ENCODE measurements at places on chromosomes 5 and 9. TPM values are rescaled to one million over a fixed set of nuclear protein-coding genes. Genes with fewer than 3 reads are reported as not detected.

The PCDHB13 gene
- polyA plus RNA-seq, result 5.2 TPM

The PCA3 gene
- polyA plus RNA-seq, result 3.6 TPM

The SH3TC2 gene
- 0.59 TPM for polyA plus RNA-seq

The TRAF1 gene
- not detected for polyA plus RNA-seq

The LCN15 gene
- not detected for polyA plus RNA-seq

The TNIP1 gene
- polyA plus RNA-seq, result 1.4 TPM

The UGT3A1 gene
- not detected for polyA plus RNA-seq

The ABCA1 gene
- 1.9 TPM for polyA plus RNA-seq

The ARHGEF28 gene
- 2.6 TPM for polyA plus RNA-seq

The ZNF658 gene
- polyA plus RNA-seq, result 3.7 TPM

The CAMK2A gene
- polyA plus RNA-seq, result 39.5 TPM

The ARL14EPL gene
- polyA plus RNA-seq, result not detected

The ANKRD34B gene
- polyA plus RNA-seq, result not detected

The TOPORS gene
- 15.0 TPM for polyA plus RNA-seq

The PCDHGA2 gene
- polyA plus RNA-seq, result 1.9 TPM

The UNC13B gene
- polyA plus RNA-seq, result 6.6 TPM

The CCDC180 gene
- polyA plus RNA-seq, result 2.2 TPM

The SOWAHA gene
- polyA plus RNA-seq, result 6.2 TPM

The RGMB gene
- polyA plus RNA-seq, result 8.9 TPM

The CANX gene
- polyA plus RNA-seq, result 264 TPM

The SPINK13 gene
- polyA plus RNA-seq, result not detected

The NXNL2 gene
- not detected for polyA plus RNA-seq

The SGCD gene
- polyA plus RNA-seq, result 4.5 TPM

The GNA14 gene
- polyA plus RNA-seq, result 7.1 TPM

The C5orf52 gene
- polyA plus RNA-seq, result not detected

The ANKRD31 gene
- 0.42 TPM for polyA plus RNA-seq

Data from Purkinje cell (primary cell).